Fibroblast of skin of back (primary cell): ENCODE measurements at places on chromosomes 5 and 9.

DNA sequence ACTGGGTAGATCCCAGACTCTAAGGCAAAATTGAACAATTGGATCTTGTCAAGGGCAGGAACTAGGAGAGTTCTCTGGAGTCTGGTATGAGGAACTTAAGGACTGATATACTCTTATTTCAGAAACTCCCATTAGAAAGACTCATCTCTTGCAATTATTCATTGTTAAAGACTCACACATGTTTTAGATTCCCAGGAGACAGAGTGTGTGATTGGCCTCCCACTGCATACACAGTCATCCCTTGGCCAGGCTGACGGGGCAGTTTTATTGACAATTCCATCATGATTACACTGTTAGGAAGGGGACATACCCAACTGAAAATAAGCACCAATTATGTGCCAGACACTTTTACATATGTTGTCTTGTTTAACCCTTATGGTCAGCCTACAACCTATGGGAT, 347.2 kb downstream of the DMAC1 start:
- DNase-seq = peak; percentile 80

DNA sequence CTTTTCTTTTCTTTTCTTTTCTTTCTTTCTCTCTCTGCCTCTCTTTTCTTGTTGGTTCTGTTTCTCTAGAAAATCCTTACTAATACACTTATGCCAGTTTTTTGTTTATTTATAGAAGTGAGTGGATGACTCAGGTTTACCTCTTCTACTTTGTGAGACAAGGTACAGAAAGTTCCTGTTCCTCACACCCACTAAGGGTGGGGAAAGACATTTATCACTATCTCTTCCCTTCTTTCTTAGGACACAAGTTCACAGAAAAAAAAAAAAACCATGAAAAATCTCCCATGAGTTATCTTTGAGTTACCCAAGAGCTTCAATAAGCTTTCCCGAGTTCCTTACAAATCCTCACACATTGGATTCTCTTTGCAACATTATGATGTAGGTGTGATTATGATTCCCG, 60.9 kb upstream of the CD180 start:
- DNase-seq = no peak

- DNase-seq = no peak
Observed at GRCh38 chr9:71549023-71549422, 219.3 kb downstream of the CEMIP2 start.

- DNase-seq = no peak
Observed at GRCh38 chr5:141935538-141935937, 11.9 kb downstream of the DELE1 start.

DNA sequence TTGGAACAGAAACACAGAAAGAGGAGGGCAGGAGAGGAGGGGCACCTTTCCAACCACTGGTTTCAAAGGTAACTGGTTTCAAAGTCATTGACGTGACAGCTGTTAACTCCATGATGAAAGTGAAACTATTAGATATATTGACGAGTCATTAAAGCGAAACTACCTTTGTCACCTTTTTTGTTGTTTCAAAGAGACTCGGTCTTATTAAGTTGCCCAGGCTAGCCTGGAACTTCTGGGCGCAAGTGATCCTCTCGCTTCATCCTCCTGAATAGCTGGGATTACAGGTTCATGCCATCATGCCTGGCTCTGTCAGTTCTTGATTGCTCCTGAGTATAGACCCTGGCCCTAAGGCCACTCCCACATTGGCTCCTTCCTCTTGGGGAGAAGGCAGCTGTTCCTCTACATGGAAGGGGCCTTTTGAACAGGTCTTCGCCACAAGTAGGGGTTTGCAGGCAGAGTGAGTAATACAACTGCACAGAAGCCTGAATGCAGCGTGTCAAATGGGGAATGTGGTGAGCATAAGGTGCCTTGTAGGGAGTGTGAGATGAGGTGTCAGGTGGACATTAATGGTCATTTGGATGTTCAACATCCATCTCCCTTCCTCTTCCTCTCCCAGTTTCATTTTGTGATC, 3.4 kb upstream of the F12 start:
- no peak for DNase-seq

- no peak for DNase-seq
Observed at GRCh38 chr5:23072179-23072578, 219.0 kb upstream of the CDH12 start.

DNA sequence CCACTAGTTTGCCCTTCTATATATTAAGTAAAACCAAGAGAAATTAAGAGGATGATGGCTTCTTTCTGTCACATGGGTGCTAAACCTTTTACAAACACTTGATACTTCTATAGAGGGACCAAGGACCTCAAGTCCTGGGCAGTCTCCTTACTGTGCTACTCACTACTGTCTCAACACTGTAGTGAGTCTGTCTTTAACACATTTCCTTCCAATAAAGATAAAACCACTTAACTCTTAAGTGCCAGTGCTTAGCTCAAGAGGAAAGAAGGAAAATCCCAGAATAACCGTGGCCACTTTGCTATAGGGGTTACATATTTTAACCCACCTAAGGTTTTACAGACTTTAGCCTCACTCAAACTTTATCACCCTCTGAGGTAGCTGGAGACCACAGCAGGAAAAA, 4.4 kb upstream of the GRPEL2 start:
- no peak for DNase-seq

DNA sequence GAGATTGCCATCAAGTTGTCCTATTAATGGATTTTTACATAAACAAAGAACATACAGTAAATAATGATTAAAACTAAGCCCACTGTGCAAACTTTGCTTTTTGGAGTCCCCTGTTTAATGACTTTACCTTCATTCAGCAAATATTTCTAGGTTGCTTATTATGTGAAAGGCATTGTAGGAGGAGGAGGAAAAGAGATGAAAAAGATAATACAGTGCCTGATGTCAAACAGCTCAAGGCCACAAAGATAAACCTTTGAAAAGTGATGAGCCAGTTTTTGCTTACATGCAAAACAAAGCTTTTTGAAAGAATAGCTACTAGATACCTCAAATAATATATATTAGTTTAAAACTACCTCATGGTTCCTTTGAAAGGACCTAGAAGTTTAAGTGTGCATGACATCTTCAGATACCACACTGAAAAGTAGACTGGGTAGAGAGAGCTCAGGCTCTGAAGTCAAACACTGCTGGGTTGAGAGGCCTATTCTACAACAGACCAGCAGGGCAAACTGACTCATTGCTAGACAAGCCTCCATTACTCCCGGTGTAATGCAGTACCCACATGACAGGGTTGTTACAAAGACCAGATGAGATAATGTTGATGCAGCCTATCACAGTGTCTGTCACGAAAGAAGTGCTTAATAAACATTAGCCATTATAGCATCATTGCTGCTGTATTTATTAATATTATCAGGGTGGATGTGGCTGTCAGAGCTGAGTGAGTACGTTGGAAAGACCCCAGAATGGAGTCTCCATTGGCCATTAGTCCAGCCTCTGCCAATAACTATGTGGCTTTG, 11.8 kb downstream of the DEPDC1B start:
- DNase-seq = peak; percentile 31

- peak; percentile 84 for DNase-seq
Observed at GRCh38 chr9:16121601-16122286, 568.9 kb downstream of the CCDC171 start.

GRCh38 chr5:109199799-109200620, 209.8 kb downstream of the PJA2 start:
- DNase-seq = peak; percentile 3

GRCh38 chr9:126154182-126154827, 172.3 kb upstream of the MVB12B start:
- no peak for DNase-seq
